ENCODE measurements at places on chromosomes 5 and 9.

GRCh38 chr5:79578876-79579275 is 33.4 kb upstream of the TENT2 start:
- no peaks in the 10 kb centered on the region for H3K36me3 ChIP-seq
- no peak overlapping the region for H3K27ac ChIP-seq
- no peak overlapping the region for H3K4me3 ChIP-seq
- H3K27me3 ChIP-seq = no peaks in the 10 kb centered on the region
- no peaks in the 10 kb centered on the region for H3K4me1 ChIP-seq

DNA sequence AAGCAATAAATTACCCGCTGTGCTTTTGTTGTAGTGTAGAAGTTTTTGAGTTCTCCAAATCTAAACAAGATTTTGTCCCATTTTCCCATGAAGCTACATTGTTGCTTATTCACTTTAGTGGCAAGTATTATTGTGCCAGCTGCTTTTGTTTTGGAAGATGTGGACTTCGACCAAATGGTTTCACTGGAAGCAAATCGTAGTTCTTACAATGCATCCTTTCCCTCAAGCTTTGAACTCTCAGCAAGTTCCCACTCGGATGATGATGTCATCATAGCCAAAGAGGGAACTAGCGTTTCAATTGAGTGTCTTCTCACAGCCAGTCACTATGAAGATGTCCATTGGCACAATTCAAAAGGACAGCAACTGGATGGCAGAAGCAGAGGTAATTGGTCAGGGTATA is 10.9 kb downstream of the MFAP3 start:
- no peaks in the 10 kb centered on the region for H3K27me3 ChIP-seq
- DNase-seq = no peak

DNA sequence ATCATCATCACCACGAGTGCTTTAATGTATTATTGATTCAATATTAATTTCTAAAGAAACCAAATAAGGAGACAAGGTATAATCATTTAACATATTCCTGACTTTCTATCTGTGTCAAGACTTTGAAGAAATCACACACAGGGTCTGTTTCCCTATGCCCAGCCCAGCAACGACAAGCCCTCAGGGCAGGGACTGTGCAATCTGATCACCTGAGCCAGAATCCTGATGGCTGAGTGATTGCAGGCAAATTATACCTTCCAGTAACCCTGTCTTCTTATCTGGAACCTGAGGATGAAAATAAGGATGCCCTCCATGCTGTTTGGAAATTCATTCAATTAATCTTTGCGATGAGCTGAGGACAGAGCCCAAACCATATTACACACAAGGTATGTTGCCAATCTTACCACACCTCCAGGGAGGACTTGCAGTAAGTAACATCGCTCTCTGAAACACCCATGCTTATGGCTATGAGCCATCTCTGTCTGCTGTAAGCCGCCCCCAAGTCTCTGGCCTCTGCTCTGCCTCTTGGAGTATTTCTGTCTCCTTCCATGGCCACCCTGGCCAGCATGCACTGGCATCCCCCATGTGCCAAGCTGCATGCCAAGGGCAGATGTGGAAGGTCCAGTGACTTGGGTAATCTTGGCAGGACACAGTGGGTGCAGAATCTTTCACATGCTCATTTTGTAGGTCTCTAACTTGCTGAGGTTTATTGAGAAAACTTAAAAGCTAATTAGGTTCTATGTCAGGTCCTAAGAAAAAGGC is 10.6 kb downstream of the TAS2R1 start:
- H3K4me1 ChIP-seq = no peaks in the 10 kb centered on the region
- H3K4me3 ChIP-seq = no peak overlapping the region
- DNase-seq = no peak
- no peaks in the 10 kb centered on the region for H3K36me3 ChIP-seq
- no peaks in the 10 kb centered on the region for H3K27me3 ChIP-seq
- H3K27ac ChIP-seq = no peak overlapping the region

- H3K4me1 ChIP-seq = no peaks in the 10 kb centered on the region
- H3K4me3 ChIP-seq = no peak overlapping the region
- DNase-seq = no peak
- no peaks in the 10 kb centered on the region for H3K36me3 ChIP-seq
- H3K27me3 ChIP-seq = no peaks in the 10 kb centered on the region
- H3K27ac ChIP-seq = no peak overlapping the region
Measured at GRCh38 chr5:3658929-3659328, 63.3 kb downstream of the IRX1 start.

DNA sequence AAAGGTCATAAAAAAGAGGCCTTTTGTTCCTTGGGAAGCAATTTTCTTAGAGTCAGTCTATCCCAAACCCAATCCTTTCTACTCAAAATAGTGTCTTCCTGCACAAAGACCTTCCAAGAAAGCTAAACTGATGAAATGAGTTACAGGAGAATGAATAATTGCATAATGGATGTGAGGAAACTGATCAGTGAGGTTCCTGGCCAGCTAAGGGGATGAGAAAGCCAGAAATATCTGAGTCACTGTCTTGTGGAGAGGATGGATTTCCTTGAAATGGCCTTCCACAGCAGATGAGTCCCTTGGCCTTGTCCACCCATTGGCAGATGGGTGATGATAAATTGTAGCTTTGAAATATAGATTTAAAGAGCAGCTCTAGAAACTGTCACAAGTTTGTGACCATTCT is 756.1 kb downstream of the DNAH5 start:
- no peaks in the 10 kb centered on the region for H3K27me3 ChIP-seq
- no peak overlapping the region for H3K27ac ChIP-seq
- no peak overlapping the region for H3K4me3 ChIP-seq
- no peak for DNase-seq

DNA sequence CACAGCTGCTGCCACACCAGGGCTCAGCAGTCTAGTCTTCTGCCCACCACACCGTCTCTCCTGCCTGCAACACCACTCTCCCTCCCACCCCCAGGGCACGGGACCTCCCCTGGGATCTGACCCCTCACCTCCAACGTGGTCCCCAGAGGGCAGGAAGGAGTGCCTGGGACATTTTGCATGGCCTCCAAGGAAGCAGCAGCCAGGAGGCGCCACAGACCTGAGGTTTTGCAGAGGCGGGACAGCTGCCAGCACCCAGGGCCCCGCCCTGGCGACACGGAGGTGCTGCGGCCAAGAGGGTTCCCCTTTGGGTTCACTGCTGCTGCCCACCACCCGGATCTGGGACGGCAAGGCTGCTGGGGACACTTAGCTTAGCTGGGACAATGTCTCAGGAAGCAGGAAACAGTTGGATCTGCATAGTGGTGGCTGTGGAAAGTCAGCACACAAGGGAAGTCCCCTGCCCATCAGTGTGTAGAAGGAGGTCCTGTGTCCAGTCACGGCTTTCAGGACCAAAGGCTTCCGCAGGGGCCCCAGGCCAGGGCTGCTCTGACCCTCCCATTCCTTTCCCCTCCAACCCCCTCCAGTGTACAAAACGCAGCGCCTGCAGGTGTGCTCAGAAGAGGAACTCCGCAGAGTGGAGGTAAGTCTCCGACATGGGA is 13.8 kb downstream of the PROP1 start:
- H3K4me3 ChIP-seq = no peak overlapping the region
- H3K27ac ChIP-seq = no peak overlapping the region
- H3K4me1 ChIP-seq = peaks cover 8% of the 10 kb centered on the region
- no peaks in the 10 kb centered on the region for H3K36me3 ChIP-seq
- no peaks in the 10 kb centered on the region for H3K27me3 ChIP-seq
- peak; percentile 29 for DNase-seq

GRCh38 chr5:64040490-64040889 is 78.2 kb upstream of the HTR1A start:
- no peaks in the 10 kb centered on the region for H3K4me1 ChIP-seq
- no peak overlapping the region for H3K4me3 ChIP-seq
- H3K27me3 ChIP-seq = no peaks in the 10 kb centered on the region
- no peak overlapping the region for H3K27ac ChIP-seq
- DNase-seq = no peak
- no peaks in the 10 kb centered on the region for H3K36me3 ChIP-seq

DNA sequence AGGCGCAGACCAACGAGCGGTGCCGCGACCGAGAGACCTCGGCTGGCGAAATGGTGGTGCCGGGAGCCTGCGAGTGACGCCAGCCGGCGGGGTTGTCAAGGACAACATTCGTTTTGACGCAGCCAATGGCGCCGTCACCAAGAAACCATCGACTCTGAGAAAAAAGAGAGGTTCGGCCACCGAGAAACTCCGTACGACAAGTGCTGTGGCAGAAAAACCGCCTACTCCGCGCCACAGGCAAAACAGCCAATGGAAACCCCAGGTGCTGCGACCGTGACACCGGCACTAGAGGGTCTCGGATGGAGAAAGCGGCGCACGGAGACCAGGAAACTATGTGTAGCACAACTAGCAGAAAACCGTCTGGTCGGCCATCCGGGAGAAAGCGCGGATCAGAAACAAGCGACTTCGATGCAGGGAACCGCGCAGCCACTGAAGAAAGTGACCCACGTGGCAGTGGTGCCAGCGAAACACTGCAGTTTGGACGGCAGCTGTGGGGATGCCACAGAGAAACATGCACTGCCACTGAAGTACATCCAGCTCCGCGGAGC is 88.8 kb downstream of the ANXA2R start:
- H3K36me3 ChIP-seq = no peaks in the 10 kb centered on the region
- H3K27me3 ChIP-seq = no peaks in the 10 kb centered on the region
- peak overlapping the region; percentile 97 for H3K27ac ChIP-seq
- DNase-seq = peak; percentile 90
- H3K4me1 ChIP-seq = peaks cover 33% of the 10 kb centered on the region
- peak overlapping the region; percentile 85 for H3K4me3 ChIP-seq

DNA sequence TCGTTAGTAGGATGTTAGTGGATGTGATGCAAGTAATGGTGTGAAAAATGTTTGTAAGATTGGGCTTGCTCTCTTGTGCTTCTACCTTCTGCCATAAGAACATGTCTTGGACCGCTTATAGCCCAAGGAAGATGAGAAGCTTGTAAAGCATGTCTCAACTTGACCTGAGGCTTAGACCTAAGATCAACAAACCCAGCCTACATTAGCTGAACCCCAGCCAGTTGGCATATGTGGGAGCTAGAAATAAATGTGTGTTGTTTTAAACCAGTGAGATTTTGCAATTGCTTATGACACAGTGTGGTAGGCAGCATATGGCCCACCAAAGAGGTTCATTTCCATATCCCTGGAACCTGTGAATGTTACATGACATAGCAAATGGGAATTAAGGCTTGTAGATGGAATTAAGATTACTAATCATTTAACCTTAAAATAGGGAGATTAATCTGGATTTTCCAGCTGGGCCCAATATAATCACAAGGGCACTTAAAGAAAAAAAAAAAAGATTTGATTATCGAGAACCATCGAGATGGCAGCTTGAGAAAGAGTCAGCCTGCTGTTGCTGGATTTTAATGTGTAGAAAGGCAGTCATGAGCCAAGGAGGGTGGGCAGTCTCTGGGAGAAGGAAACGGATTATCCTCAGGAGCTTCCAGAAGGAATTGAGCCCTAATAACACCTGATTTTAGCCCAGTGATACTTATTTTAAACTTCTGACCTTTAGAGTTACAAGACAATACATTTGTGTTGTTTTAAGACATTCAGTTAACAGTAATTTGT is 27.3 kb upstream of the EDIL3 start:
- H3K4me3 ChIP-seq = no peak overlapping the region
- no peak for DNase-seq
- no peaks in the 10 kb centered on the region for H3K4me1 ChIP-seq
- no peaks in the 10 kb centered on the region for H3K36me3 ChIP-seq
- H3K27me3 ChIP-seq = no peaks in the 10 kb centered on the region

DNA sequence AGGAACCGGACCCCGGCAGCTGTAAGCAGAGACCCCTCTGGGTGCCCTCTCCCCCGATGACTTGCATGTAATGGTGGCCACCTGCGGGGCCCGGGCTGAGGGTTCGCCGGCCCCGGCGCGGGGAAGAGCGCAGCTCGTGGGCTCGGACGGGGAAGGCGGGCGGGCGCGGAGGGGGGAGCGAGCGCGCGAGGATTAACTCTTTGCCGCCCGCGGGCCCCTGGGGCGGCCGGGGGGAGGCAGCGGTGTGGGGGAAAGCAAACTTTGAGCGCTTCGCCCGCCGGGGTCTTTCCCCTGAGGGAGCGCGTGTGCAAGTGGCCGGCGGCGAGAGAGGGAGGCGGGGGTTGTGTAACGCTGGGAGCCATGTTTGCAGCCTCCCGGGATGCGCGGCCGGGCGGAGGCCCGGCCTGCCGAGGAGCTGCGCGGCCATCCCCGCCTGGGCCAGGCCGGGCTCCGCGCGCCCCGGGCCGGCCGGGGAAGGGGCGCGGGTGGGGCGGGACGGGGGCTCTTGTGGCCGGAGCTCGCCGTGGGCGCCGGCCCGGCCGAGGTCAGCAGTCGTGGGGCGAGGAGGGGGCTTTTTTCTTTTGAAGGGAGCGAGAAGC is 547 bp downstream of the ANP32B start:
- H3K4me1 ChIP-seq = peaks cover 28% of the 10 kb centered on the region
- H3K27ac ChIP-seq = peak overlapping the region; percentile 93
- no peaks in the 10 kb centered on the region for H3K36me3 ChIP-seq
- peak overlapping the region; percentile 84 for H3K4me3 ChIP-seq
- H3K27me3 ChIP-seq = no peaks in the 10 kb centered on the region
- peak; percentile 87 for DNase-seq

DNA sequence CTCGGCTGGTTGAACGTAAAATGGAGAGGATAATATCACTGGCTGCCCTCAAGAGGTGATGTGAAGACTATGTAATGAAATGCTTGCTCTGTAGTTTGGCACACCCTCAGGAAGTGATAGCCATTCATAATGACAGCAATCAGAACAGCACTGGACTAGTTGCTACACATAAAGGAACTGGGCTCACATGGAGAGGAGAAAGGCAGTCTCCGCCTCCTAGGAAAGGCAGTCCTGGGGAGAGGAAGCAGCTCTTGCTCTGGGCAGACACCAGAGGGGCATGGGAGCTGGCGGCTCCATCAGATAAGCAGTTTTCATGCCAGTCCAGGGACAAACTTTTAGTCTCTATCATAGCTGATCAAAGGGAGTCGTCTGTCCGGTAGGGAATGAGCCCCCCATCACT is 46.9 kb downstream of the ARHGEF37 start:
- no peaks in the 10 kb centered on the region for H3K27me3 ChIP-seq
- H3K36me3 ChIP-seq = no peaks in the 10 kb centered on the region
- no peak overlapping the region for H3K27ac ChIP-seq

DNA sequence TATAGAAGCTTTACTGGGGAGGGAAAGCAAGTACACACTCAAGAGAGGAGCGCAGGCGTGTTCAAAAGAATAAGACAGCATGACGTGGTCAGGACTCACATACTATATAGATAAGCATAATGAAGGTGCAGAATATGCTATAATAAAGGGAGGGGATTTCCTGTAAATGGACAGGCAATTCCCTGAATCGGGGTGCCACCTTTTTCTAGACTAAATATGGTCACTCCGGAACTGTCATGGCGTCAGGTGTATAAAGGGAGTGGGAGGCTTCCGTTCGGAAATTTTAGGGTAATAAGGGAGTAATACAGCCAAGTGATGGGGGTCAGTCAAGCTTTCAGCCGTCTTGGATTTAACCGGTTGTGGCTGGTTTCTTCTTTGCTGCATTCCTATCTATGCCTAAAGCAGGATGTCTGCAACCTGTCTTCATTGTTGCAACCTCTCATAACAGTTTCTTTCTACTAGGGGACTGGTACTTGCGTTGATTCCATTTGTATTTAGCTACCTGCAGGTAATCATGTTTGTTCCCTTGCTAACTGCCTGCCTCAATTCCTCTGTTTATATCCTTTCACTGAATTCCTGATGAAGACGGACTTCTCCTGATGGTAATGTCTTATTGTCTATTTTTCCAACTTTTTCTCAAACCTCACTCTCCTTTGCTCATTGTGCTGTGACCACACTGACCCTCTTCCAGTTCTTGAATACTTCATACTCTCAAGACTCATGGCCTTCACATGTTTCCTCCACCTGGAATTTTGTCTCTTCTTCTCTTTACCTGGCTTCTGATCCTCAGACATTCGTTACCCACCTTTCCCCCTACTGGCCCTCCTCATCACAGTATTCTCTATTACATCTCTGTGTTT is 48.9 kb downstream of the PRR16 start:
- H3K4me3 ChIP-seq = no peak overlapping the region
- no peaks in the 10 kb centered on the region for H3K4me1 ChIP-seq
